ENCODE measurements at places on chromosomes 2 and 18.

DNA sequence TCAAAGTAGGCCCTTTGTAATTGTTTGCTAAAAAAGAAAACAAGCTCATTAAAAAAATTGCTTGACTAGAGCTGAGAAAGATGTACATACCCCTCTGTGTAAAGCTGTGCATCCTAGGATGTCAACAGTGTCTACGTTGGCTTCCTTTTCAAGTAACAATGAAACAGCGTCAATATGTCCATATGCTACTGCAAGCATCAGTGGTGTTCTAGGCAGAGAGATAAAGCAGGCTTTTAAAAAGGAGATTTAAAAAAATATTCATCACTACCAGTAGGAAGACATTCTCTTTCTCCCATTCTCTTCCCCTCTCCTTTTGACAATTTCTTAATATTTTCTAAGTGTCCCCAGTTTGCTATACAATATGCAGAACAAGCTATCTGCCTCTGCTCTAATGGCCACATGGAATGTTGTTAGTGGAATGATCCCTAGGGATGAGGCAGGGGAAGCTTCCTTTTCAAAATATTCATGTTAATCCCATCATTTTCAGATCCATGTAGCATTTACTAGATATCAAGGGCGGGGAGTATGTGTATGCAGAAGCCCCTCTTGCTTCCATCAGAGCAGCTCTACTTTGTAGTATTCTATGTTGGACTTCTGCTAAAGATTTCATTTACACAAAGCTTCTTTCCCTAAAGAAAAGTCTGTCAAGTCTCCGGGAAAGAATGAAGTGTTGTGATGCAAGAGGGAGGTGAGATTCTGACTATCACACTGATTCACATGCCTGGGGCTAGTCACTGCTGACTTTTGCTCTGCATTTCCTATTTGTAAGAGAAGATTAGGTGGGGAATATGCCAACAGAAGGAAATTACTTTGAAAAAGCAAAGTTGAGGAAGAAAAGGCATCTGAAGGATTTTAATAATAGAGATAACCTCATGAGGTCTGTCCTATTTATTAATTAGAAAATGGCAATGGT, 81.5 kb upstream of the PGAP1 start:
- no peak for DNase-seq

- DNase-seq: no peak
These were observed 50.9 kb downstream of the ZEB2 start for GRCh38 chr2:144468823-144469595.

- no peak for DNase-seq
These were observed 3.3 kb downstream of the TNP1 start for GRCh38 chr2:216856406-216857065.

DNA sequence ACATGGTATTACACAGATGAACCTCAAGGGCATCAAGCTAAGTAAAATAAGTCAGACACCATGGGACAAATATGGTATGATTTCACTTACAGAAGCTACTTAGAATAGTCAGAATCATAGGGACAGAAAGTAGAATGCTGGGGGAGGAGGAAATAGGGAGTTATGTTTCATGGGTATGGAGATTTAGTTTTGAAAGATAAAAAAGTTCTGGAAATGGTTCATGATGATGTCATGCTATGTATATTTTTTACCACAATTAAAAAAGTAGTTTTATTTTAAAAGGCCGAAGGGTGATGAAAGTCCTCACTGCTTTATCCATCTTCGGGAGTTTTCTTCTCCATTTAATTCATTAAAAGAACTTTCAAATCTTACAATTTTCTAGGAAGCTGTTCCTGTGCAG, 181.9 kb downstream of the CALCRL start:
- no peak for DNase-seq

GRCh38 chr18:54766634-54767033, 61.6 kb upstream of the RAB27B start:
- no peak for DNase-seq

- DNase-seq: no peak
These were observed 31.5 kb downstream of the NOL10 start for GRCh38 chr2:10658041-10658913.

GRCh38 chr2:211599146-211599545, 939.5 kb downstream of the ERBB4 start:
- DNase-seq: no peak

Measured in activated CD8-positive, alpha-beta memory T cell treated with anti-CD3 and anti-CD28 coated beads, Interleukin-2, amount 50 U/mL, for 48 hours (primary cell).